ENCODE measurements at places on chromosomes 4 and X.

DNA sequence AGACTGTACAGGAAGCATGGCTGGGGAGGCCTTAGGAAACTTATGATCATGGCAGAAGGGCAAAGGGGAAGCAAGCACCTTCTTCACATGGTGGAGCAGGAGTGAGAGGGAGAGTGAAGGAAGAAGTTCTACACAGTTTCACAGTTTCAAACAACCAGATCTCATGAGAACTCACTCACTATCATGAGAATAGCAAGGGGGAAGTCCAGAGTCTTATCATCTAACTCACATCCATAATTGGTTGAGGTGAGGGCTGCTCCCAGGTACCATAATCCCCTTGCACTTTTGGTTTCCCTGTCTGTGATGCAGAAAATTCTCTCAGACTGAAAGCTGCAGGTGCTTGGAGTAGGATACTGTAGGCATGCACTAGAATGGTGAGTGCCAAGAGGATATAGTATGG lies 233.8 kb upstream of the CPEB2 start:
- H3K36me3 ChIP-seq = no peaks in the 10 kb centered on the region
- no peaks in the 10 kb centered on the region for H3K4me1 ChIP-seq
- H3K27me3 ChIP-seq = peaks cover 22% of the 10 kb centered on the region
- H3K4me3 ChIP-seq = no peak overlapping the region

GRCh38 chr4:906339-907102 lies 25.6 kb downstream of the GAK start:
- peaks cover 3% of the 10 kb centered on the region for H3K27me3 ChIP-seq
- no peak overlapping the region for H3K4me3 ChIP-seq
- DNase-seq = no peak
- H3K27ac ChIP-seq = no peak overlapping the region

GRCh38 chr4:7075962-7076695 lies 8.3 kb upstream of the GRPEL1 start:
- no peak for DNase-seq
- no peaks in the 10 kb centered on the region for H3K36me3 ChIP-seq
- H3K4me3 ChIP-seq = no peak overlapping the region

DNA sequence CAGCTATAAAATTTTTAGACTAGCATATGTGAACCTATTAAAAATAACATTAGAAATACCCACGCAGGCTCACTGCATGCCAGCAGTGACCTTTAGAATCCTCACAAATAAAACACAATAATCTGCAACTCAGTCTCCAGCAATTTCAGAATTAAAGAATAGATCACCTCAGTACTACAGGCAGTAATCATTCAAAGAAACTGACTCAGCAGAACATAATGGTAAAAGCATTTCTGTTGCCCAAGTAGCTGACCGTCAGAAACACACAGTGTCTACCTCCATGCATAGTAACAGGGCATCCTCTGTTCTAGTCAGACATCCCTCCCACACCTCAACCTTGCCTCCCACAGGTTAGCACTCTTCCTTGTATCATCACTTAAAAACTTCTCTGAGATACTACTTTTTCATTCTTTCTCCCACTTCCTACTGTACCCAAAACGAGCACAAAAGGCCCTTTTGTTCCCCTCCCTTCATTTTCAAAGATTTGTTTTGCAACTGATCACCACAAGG lies 65.7 kb upstream of the BEND2 start:
- H3K4me1 ChIP-seq = peaks cover 41% of the 10 kb centered on the region
- peak overlapping the region; percentile 83 for H3K4me3 ChIP-seq
- H3K27ac ChIP-seq = peak overlapping the region; percentile 65

GRCh38 chr4:138894709-138895108 lies 120.9 kb upstream of the NOCT start:
- no peak overlapping the region for H3K27ac ChIP-seq
- DNase-seq = no peak
- peaks cover 24% of the 10 kb centered on the region for H3K4me1 ChIP-seq
- no peaks in the 10 kb centered on the region for H3K36me3 ChIP-seq

GRCh38 chr4:97984545-97985131 lies 158.6 kb downstream of the STPG2 start:
- no peaks in the 10 kb centered on the region for H3K4me1 ChIP-seq
- H3K27ac ChIP-seq = no peak overlapping the region

DNA sequence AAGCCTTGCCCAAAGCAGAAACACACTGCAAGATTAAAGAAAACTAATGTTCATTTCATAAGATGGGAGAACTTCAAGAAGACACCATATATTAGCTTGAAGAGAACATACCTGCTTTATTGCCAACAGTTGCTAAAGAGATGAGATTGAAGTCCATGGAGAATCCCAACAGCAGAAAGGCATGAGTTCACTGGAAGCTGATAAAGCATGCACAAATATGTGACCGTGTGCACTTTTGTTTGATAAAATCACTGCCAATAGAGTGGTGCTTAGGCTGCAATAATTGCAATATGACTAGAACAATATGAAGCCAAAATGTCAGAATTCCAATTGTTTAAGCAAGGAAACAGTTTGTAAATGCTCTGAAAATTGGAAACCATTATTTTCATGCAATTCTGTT lies 125.9 kb upstream of the PPARGC1A start:
- peaks cover 9% of the 10 kb centered on the region for H3K27me3 ChIP-seq
- H3K36me3 ChIP-seq = no peaks in the 10 kb centered on the region
- H3K27ac ChIP-seq = no peak overlapping the region
- no peak for DNase-seq
- H3K4me1 ChIP-seq = peaks cover 3% of the 10 kb centered on the region

- peaks cover 25% of the 10 kb centered on the region for H3K4me1 ChIP-seq
- no peak for DNase-seq
- H3K27me3 ChIP-seq = peaks cover 3% of the 10 kb centered on the region
- no peak overlapping the region for H3K27ac ChIP-seq
- no peak overlapping the region for H3K4me3 ChIP-seq
These were observed 156.7 kb downstream of the ATP10D start for GRCh38 chr4:47641755-47642154.

GRCh38 chr4:52545099-52546069 lies 113.7 kb downstream of the USP46 start:
- peaks cover 17% of the 10 kb centered on the region for H3K4me1 ChIP-seq
- H3K27me3 ChIP-seq = no peaks in the 10 kb centered on the region
- no peaks in the 10 kb centered on the region for H3K36me3 ChIP-seq
- DNase-seq = peak; percentile 81
- no peak overlapping the region for H3K27ac ChIP-seq

- DNase-seq = no peak
- H3K27ac ChIP-seq = no peak overlapping the region
- peaks cover 26% of the 10 kb centered on the region for H3K36me3 ChIP-seq
- H3K4me3 ChIP-seq = no peak overlapping the region
- H3K27me3 ChIP-seq = no peaks in the 10 kb centered on the region
These were observed 53.7 kb downstream of the PRKX start for GRCh38 chrX:3659761-3660160.

DNA sequence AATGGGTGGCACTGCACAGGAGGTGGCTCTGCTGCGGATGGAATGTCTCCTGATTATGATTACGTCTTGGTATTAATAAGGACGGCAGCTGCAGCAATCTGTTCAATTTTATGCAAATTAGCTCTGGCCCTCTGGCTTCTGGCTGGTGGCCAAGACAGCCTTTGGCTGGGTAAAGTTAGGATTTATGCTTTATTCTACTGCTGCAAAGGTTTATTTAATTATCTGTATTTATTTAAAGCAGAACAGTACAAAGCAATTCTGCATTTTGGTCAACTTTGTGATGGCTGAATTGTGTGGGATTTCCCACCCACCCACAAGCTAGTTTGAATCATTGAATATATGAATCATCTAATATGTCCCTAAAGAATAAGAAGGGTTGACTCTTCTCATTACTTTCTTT lies 745.6 kb upstream of the FAM241A start:
- DNase-seq = no peak
- no peaks in the 10 kb centered on the region for H3K4me1 ChIP-seq
- no peak overlapping the region for H3K27ac ChIP-seq

DNA sequence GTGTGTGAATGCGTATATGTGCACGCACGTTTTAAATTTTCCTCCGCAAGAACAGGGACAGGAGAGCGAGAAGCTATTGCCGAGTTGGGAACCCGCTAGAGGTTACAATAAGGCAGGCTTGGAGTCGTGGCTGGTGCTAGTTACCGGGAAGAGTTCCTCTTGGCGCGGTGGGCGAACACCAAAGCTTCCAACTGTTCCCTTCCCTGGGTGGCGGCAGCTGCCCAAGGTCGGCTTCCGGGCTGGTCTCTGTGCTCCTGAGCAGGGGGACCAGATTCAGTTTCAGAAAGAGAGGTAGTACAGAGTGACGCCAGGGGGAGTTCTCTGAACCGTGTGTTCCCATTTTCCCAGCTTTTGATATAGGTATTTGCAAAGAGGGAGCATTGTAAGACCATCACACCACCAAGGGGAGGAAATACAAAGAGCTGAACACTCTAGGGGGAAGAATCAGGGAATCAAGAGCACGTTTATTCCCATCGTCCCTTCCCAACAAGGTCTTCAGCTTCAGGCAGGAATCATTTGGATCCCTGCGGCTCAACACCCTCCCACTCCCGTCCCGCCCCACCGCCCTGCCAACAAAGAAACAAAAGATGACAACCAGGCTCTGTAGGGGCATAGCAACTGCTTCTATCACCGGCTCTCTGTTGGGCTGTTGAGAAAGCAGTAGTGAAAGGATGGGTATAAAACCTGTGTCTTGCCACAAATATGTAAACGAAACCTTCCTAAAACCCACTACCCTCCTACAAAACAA lies 113.6 kb upstream of the TEX13C start:
- H3K4me3 ChIP-seq = peak overlapping the region; percentile 90
- H3K27ac ChIP-seq = peak overlapping the region; percentile 88
- H3K36me3 ChIP-seq = no peaks in the 10 kb centered on the region
- peaks cover 50% of the 10 kb centered on the region for H3K4me1 ChIP-seq

- no peaks in the 10 kb centered on the region for H3K4me1 ChIP-seq
- H3K36me3 ChIP-seq = no peaks in the 10 kb centered on the region
These were observed 269.3 kb downstream of the STIM2 start for GRCh38 chr4:27129871-27130366.

DNA sequence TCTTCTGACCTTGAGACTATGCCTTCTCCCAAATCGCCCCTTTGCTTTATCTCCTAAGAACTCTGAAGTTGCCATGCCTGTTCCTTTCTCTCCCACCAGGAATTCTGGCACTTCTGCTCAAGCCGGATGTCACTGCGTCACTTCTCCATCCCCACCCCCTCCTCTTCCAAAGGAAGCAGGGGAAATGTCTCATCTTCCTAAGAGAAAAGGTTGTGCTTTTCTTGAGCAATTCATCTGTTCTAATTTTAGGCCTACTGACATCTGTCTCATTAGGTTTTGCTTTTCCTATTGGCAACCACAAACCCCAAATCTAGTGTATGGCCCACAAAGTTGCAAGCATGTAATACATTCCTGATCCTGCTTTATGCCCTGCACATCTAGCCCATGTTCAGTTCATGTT lies 163.1 kb upstream of the PLAC1 start:
- peaks cover 6% of the 10 kb centered on the region for H3K4me1 ChIP-seq
- H3K27ac ChIP-seq = peak overlapping the region; percentile 83
- DNase-seq = no peak
- no peak overlapping the region for H3K4me3 ChIP-seq

- no peak for DNase-seq
- peaks cover 7% of the 10 kb centered on the region for H3K4me1 ChIP-seq
- H3K36me3 ChIP-seq = peaks cover 6% of the 10 kb centered on the region
- H3K27ac ChIP-seq = no peak overlapping the region
- H3K27me3 ChIP-seq = peaks cover 3% of the 10 kb centered on the region
These were observed 1.8 kb downstream of the PPP1R2C start for GRCh38 chrX:42776195-42776594.

DNA sequence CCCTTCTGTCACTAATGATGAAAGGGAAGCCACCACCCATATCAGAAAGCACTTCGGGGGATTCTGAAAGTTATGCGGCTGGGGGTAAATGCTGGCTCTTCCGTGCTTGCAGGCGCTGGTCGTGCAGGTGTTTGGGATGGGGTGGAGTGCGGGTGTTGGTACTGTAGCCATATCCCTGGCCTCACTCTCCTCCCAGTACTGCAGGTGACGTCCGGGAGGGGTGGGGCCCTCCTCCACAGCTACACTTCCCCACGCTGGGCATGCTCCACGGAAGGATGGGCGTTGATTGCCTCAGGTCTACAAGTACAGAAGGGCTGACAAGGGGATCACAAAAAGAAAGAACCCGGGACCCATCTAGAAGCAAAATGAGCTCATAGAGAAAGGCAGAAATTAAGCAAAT lies 48.6 kb upstream of the CLDN24 start:
- H3K4me1 ChIP-seq = peaks cover 30% of the 10 kb centered on the region
- H3K4me3 ChIP-seq = no peak overlapping the region
- peaks cover 11% of the 10 kb centered on the region for H3K36me3 ChIP-seq
- no peak overlapping the region for H3K27ac ChIP-seq
- peaks cover 6% of the 10 kb centered on the region for H3K27me3 ChIP-seq
- no peak for DNase-seq

- no peaks in the 10 kb centered on the region for H3K36me3 ChIP-seq
- H3K4me3 ChIP-seq = no peak overlapping the region
- DNase-seq = no peak
- no peak overlapping the region for H3K27ac ChIP-seq
- no peaks in the 10 kb centered on the region for H3K4me1 ChIP-seq
These were observed 5.0 kb downstream of the OPRPN start for GRCh38 chr4:70402762-70403161.

- H3K4me3 ChIP-seq = no peak overlapping the region
- H3K27me3 ChIP-seq = peaks cover 6% of the 10 kb centered on the region
- peaks cover 17% of the 10 kb centered on the region for H3K36me3 ChIP-seq
- no peak overlapping the region for H3K27ac ChIP-seq
These were observed 28.1 kb downstream of the SLC25A43 start for GRCh38 chrX:119427024-119427794.

- H3K27ac ChIP-seq = no peak overlapping the region
- H3K36me3 ChIP-seq = peaks cover 12% of the 10 kb centered on the region
- DNase-seq = no peak
These were observed 83.5 kb upstream of the LIMCH1 start for GRCh38 chr4:41454423-41454822.

GRCh38 chr4:5638316-5638715 lies 70.0 kb downstream of the EVC2 start:
- no peaks in the 10 kb centered on the region for H3K27me3 ChIP-seq
- H3K4me3 ChIP-seq = no peak overlapping the region
- H3K4me1 ChIP-seq = no peaks in the 10 kb centered on the region
- H3K36me3 ChIP-seq = peaks cover 39% of the 10 kb centered on the region
- DNase-seq = no peak

DNA sequence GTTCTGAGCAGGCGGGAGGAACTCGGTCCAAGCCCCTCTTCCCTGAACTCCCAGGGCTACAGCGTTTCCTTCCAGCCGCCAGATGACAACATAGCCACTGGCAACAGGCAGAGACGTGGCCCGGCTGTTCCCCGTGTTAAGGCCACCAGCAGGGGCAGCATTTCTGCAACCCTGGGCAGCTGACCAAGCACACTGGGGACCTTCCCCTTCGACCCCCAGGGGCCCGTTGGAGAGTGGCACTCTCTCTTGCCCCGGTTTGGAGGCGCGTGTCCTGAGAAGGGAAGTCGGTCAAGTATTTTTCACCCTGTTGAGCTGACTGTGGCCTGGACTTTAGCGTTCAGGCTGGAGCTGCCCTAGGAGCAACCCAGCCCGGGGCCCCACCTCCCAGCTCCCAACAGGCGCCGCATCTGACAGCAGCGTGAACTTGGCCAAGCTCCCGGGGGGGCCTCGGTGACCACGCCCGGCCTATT lies 37.6 kb downstream of the ZBTB49 start:
- H3K36me3 ChIP-seq = peaks cover 2% of the 10 kb centered on the region
- DNase-seq = peak; percentile 43
- H3K4me3 ChIP-seq = no peak overlapping the region
- peaks cover 25% of the 10 kb centered on the region for H3K27me3 ChIP-seq
- H3K27ac ChIP-seq = no peak overlapping the region
- no peaks in the 10 kb centered on the region for H3K4me1 ChIP-seq

- peaks cover 4% of the 10 kb centered on the region for H3K27me3 ChIP-seq
- no peak overlapping the region for H3K27ac ChIP-seq
- DNase-seq = no peak
- no peak overlapping the region for H3K4me3 ChIP-seq
- peaks cover 13% of the 10 kb centered on the region for H3K4me1 ChIP-seq
- peaks cover 13% of the 10 kb centered on the region for H3K36me3 ChIP-seq
These were observed 137.2 kb downstream of the SH3KBP1 start for GRCh38 chrX:19750028-19750782.

All from nephron progenitor cell (in vitro differentiated cells).